ENCODE measurements at places on chromosomes 11 and 22.

- DNase-seq: no peak
Observed at GRCh38 chr11:103358251-103358650, 249.0 kb downstream of the DYNC2H1 start.

GRCh38 chr11:1234054-1234720 lies 11.3 kb downstream of the MUC5B start:
- no peak for DNase-seq

- DNase-seq: no peak
Observed at GRCh38 chr22:47796128-47796908, 1033.9 kb downstream of the TBC1D22A start.

GRCh38 chr11:113249491-113249763 lies 65.0 kb upstream of the TTC12 start:
- no peak for DNase-seq

DNA sequence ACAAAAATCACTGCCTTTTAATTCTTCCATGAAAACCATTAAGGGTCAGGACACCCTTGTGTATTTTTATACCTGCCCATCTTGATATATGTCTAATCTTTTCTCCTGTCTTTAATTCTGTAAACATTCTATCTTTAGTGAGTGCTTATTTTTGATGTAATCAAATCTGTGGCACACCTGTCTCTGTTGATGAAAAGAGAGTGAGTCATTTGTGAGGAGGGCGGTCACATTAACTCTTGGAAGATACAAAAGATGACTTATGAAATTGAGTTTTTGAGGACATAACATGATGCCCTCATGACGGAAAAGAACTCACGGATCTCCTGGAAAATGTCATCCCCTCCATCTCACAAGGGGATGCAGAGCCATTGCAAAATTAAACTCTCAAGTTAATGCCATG lies 206.5 kb upstream of the PGR start:
- no peak for DNase-seq

GRCh38 chr11:1422481-1422880 lies 32.7 kb downstream of the BRSK2 start:
- peak; percentile 42 for DNase-seq

DNA sequence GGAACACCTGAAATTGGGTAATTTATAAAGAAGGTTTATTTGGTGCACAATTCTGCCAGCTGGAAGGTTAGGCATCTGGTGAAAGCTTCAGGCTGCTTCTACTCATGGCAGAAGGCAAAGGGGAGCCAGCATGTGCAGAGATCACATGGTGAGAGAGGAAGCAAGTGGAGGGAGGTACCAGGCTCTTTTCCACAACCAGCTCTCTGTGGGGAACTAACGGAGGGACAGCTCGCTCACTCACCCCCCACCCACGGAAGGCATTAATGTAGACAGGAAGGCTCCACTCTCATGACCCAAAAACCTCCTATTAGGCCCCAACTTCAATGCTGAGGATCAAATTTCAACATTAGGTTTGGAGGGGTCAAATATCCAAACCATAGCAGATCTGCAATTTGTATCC lies 75.6 kb upstream of the ARHGAP32 start:
- DNase-seq: no peak

DNA sequence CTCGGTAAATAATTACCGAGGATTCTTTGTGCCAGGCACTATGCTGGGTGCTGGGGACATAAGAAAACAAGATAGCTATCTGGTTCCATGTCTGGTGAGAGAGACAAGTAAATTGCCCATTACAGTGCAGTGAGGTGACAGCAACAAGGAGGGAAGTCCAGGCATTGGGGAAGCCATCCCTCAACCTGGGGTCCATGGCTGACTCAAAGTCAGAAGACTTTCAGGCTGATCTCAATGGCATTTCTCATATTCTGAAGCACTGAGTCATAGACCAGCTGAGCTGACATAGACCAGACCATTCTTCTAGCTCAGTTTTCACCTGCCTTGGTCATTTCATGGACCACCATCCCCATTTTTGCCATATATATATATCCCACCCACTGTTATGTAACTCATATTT lies 158.8 kb downstream of the TTC17 start:
- DNase-seq: no peak

DNA sequence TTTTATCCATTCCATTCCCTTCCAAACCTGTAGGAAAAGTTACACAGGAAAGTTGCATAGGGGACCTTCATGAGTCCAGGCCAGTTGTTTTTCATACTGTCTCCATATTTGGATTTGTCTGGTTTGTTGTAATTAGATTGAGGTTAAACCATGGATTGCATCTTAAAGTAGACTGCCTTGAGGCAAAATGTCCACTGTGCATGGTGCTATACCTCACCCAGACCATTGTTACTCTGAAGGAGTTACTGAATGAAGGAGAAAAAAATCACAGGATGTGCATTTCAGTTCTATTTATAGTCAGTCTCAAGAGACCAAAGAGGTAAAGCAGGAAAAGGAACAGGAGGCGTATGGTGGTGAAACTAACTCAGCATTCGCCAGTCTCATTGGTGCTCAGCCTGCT lies 29.6 kb upstream of the L3MBTL2 start:
- no peak for DNase-seq

- peak; percentile 89 for DNase-seq
Observed at GRCh38 chr11:104164028-104164520, at the start of gene PDGFD. Gene PDGFD (minus strand): TSS chr11:104164147.

DNA sequence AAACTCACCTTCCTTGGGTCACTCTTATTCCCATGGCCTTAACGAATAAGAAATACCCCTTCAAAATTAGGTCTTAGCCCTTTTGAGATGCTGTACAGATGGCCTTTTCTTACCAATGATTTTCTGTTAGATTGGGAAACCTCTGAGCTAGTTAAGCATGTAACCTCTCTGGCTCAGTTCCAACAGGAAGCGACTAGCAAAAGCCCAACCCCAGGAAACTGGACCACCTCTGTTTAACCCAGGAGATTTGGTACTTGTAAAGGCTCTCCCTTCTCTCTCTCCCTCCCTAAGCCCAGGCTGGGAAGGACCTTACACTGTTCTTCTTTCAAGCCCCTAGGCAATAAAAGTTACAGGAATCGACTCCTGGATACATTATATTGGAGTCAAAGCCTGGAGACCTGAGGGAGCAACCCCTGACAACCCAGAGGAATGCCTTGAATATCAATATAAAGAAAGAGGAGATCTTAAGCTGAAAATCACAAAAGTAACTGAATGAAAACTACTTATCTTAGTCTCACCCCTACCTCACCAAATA lies 11.7 kb downstream of the APIP start:
- DNase-seq: no peak

- no peak for DNase-seq
Observed at GRCh38 chr11:88474655-88475054, 137.1 kb upstream of the CTSC start.

- DNase-seq: no peak
Observed at GRCh38 chr22:23305922-23306374, 125.6 kb downstream of the BCR start.

DNA sequence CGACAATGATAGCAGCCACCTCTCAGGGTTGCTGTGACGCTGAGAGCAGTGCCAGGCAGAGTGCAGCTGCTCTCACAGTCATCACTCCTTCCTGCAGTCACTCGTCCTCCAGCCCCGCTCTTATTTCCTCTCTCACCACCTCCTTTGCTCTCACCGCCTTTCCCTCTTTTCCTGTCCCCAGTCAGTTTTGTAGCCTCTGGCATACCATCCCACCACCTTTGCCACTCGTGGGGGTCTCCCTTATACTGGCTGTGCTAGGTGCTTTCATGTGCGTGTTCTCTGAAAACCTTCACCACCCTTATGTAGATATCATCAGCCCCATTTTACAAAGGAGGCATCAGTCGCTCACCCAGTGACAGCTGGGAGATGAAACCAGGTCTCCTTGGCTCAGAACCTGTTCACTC lies 19.3 kb upstream of the ST3GAL4 start:
- DNase-seq: peak; percentile 8

GRCh38 chr22:42820045-42820763 lies 36.9 kb downstream of the ARFGAP3 start:
- no peak for DNase-seq

DNA sequence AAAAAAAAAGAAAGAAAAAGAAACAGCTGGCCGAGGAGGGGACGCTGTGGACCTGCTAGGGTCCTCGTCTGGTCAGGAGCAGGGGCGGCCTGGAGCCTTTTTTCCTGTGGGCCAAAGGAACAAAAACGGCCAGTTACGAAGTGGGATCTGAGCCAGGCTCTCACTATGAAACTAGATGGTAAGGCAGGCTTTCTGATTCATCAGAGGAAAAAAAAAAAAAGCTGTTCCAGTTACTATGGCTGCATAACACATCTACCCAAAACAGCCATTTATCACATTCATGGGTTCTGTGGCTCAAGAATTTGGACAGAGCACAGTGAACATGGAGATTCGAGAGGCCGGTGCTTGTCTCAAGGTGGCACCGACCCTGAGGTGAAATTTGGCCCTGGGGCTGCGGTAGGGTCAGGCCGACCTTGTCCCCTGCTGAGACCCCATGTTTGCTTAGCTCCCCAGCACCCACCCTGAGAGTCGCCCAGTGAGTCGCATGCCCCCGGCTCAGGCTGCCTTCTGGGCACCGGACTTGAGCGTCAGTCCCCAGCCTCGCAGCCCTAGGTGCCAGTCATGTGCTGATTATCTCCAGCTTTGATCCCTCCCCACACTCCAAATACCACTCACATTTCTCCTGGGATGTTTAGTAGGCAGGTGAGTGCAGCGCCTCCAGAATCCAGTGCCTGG lies 34.2 kb downstream of the MRGPRD start:
- no peak for DNase-seq

DNA sequence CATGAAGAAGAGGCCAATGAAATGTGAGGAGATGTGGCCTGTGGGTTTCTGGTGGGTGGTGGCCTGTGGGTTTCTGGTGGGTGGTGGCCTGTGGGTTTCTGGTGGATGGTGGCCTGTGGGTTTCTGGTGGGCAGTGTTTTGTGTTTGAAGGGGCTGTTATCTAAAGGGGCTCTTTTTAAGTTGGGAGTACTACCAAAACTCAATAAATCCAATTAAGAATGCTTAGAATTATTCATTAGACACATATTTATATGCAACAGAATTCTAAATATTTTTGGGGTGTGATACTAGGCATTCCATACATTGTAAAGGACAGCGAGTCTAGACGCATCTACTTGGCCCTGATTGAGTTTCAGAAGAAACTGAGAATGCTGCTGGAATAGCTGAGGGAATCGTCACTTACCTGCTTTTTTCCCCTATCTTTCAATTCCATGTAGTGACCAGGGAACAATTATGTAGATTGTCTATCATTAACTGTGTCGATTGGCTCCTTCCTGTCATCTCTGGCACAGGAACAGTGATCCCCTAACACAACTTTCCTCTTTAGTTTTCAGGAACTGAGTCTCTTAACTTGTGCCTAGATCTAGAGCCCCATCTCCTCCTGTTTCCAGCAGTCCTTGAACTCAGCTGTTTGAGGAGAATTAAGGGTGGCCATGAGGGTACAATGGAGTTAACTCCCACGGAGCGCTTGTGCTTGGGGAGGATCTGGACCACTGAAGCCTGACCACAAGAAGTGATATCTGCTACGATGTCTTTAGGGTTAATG lies 37.3 kb upstream of the TOP3B start:
- no peak for DNase-seq

GRCh38 chr22:35601743-35602615 lies 15.2 kb downstream of the MB start:
- no peak for DNase-seq

- no peak for DNase-seq
Observed at GRCh38 chr11:68721075-68721474, 30.2 kb downstream of the TESMIN start.

GRCh38 chr11:69635804-69636511 lies 5.0 kb upstream of the CCND1 start:
- DNase-seq: no peak

GRCh38 chr11:29171360-29171950 lies 845.4 kb downstream of the KCNA4 start:
- no peak for DNase-seq

- no peak for DNase-seq
Observed at GRCh38 chr11:16193897-16194381, 162.4 kb downstream of the SOX6 start.

- no peak for DNase-seq
Observed at GRCh38 chr11:91158891-91159537, 936.2 kb upstream of the CHORDC1 start.

GRCh38 chr11:77660947-77661346 lies 23.4 kb upstream of the CLNS1A start:
- DNase-seq: no peak

GRCh38 chr11:92875473-92875872 lies 94.0 kb upstream of the MTNR1B start:
- no peak for DNase-seq

DNA sequence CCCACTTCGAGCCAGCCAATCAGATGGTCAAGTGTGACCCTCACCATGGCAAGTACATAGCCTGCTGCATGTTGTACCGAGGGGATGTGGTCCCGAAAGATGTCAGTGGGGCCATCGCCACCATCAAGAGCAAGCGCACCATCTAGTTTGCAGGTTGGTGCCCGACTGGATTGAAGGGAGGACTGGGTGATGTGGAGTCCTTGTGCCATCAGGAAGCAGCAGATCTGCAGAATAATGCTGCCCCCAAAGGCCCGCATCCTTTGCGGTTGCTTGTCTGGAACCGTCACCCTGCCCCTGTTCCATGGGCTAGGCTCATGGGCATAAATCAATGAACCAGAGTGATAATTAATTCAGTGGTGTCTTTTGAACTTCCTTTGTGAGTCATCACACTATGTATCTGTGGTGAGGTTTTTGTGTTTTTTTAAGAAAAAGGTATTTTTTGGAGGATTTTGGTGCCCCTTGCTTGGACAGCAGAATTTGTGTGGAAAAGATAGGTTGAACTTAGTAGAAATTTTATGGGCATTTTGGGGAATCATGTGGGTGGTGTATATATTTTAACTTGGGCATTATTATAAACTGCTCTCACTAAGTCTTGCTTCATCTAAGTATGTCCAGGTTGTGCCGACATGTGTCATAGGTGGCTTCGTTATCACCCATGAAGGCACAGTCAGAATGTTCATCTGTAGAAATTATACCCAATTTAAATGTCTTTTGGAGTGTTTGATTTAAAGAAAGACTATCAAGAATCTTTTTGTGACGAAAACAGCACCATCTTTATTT lies 22.3 kb downstream of the LRRC74B start:
- no peak for DNase-seq

DNA sequence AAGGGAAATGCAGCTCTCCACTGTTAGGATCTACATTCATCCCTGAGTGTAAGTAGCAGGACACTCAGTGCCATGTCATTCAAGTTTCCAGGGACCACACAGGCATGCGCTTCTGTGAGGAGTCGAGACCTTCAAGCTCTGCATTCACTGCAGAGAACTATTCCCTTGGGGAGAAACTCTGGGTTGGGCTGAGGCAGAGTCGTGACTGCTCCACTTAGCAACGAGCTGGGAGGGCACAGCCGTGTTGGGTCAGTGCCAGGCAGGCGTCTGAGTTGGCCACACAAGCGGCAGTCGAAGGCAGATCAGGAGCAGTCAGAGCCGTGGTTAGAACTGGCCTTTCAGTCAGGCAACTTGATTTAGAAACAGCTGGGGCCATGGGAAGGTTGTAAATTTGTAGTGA lies 14.7 kb downstream of the MPEG1 start:
- DNase-seq: no peak

- peak; percentile 77 for DNase-seq
Observed at GRCh38 chr22:46803031-46803880, 40.8 kb downstream of the TBC1D22A start.

GRCh38 chr11:2811206-2812091 lies 74.1 kb downstream of the CDKN1C start:
- peak; percentile 8 for DNase-seq
